ENCODE measurements at places on chromosomes 11 and 22. TPM values are rescaled to one million over a fixed set of nuclear protein-coding genes. Genes with fewer than 3 reads are reported as not detected.

- DNase-seq: no peak
- no peaks in the 10 kb centered on the region for H3K27me3 ChIP-seq
- no peaks in the 10 kb centered on the region for H3K36me3 ChIP-seq
- H3K4me1 ChIP-seq: no peaks in the 10 kb centered on the region
These were observed 232.2 kb downstream of the INSC start for GRCh38 chr11:15346907-15347306.

GRCh38 chr11:120273432-120273831 is 33.5 kb downstream of the POU2F3 start:
- no peaks in the 10 kb centered on the region for H3K36me3 ChIP-seq
- no peak overlapping the region for H3K27ac ChIP-seq
- no peaks in the 10 kb centered on the region for H3K4me1 ChIP-seq
- no peak for DNase-seq
- H3K4me3 ChIP-seq: no peak overlapping the region

DNA sequence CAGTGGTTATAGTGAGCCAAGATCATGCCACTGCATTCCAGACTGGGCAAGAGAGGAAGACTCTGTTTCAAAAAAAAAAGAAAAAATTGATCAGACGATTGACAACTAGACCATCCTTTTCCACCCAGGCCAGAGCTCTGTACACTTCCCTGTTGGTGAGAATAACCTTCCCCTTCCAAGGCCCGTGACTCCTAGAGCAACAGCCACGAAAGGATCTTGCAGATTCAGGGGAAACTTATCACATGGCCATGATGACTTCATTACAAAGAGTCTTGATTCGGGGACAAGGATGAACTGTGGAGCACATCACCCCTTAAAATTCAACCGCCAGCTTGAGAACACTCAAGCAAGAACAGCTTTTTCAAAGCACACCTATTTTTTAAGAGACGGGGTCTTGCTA is 10.3 kb downstream of the CD5 start:
- no peaks in the 10 kb centered on the region for H3K27me3 ChIP-seq
- DNase-seq: no peak
- H3K4me1 ChIP-seq: no peaks in the 10 kb centered on the region

DNA sequence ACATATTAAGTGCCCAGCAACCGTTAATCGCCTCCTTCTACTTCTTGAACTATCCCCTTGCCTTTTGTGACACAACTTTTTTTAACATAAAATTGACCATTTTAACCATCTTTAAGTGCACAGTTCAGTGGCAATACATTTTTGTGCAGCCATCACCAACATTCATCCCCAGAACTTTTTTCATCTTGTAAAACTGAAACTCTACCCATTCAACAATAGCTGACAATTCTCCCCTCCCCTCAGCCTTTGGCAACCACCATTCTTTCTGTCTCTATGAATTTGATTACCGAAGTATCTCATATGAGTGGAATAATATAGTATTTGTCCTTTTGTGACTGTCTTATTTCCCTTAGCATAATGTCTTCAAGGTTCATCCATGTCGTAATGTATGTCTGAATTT is 66.0 kb downstream of the MICAL2 start:
- no peaks in the 10 kb centered on the region for H3K36me3 ChIP-seq
- H3K4me3 ChIP-seq: no peak overlapping the region
- H3K27me3 ChIP-seq: no peaks in the 10 kb centered on the region
- no peaks in the 10 kb centered on the region for H3K4me1 ChIP-seq
- no peak for DNase-seq

The SCUBE1 gene
- polyA plus RNA-seq: 2.3 TPM

- no peaks in the 10 kb centered on the region for H3K4me1 ChIP-seq
- H3K4me3 ChIP-seq: peak overlapping the region; percentile 48
- peaks cover 13% of the 10 kb centered on the region for H3K36me3 ChIP-seq
- H3K27ac ChIP-seq: no peak overlapping the region
- peak; percentile 52 for DNase-seq
These were observed 920 bp downstream of the TMEM132A start for GRCh38 chr11:60924906-60925853.

DNA sequence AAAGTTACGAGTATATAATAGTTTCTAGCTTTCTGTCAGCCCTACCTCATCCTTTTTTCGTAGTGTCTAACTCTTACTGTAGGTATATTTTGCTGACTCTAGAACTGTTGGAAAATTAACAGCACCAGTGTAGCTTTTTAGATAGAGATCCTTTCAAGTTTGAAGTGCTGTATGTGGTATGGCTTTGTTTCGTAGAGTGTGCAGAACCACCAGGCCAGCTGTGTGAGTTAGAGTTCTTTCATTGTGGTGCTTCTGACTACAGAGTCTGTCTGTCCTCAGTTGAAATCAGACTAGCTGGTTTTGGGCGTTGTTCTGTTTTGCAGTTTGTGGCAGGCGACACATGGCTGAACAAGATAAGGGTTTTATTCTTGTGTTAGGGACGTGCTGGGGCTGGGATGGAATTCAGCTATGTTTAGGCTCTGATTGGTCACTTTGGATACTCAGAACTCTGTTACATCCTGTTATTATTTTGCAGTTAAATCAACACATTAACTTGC is 3.2 kb downstream of the ARHGEF12 start:
- peak overlapping the region; percentile 98 for H3K27ac ChIP-seq
- H3K36me3 ChIP-seq: no peaks in the 10 kb centered on the region
- no peak for DNase-seq
- H3K4me3 ChIP-seq: peak overlapping the region; percentile 96

GRCh38 chr11:103484545-103484944 is 375.3 kb downstream of the DYNC2H1 start:
- no peaks in the 10 kb centered on the region for H3K4me1 ChIP-seq
- DNase-seq: no peak
- no peak overlapping the region for H3K4me3 ChIP-seq
- no peak overlapping the region for H3K27ac ChIP-seq
- no peaks in the 10 kb centered on the region for H3K36me3 ChIP-seq
- no peaks in the 10 kb centered on the region for H3K27me3 ChIP-seq

DNA sequence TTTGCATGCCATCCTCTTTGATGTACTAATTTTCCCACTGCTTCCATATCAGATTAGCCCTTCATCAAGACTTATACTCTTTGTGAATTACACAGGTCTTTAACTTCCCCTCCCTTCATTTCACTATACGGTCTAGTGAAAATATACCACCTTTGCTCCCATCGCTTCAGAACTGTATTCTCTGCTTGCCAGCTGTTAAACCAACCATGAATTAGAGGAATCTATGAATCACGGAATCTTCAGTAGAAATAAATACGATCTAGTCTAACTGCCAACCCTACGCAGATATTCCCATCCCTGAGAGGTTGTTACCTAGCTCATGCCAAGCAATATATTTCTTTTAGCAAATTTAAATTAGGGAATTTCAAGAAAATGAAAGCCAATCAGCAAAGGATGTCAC is 177.8 kb upstream of the MPPED2 start:
- H3K27me3 ChIP-seq: no peaks in the 10 kb centered on the region
- no peak overlapping the region for H3K4me3 ChIP-seq
- DNase-seq: no peak

DNA sequence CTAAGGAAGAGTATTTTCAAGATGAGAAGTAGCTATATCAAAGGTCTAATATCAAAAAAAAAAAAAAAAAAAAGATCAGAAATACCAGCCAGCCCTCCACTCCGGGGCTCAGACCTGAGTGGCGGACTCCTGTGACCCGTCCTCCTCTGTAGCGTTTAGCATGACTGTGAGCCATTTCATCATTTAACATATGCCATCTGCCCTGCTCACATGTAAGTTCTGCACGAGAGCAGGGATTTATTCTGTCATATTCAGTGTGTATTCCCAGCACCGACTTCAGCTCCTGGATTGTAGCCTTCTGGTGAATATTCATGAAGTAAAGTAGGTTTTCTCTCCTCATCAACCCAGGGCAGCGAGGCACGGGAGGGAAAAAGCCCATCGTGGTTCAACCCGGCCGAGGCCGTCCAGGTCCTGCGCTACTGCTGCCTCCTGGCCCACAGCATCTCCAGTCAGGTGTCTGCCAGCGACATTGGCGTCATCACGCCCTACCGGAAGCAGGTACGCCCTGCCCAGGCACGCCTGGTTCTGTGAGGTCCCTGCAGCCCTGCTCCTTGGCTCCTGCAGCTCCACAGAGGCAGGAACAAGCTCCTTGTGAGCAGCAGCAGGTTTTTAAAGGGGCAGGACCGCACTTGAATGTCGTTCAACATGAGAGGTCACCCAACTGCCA is 12.7 kb upstream of the PANX2 start:
- H3K36me3 ChIP-seq: no peaks in the 10 kb centered on the region
- H3K27me3 ChIP-seq: no peaks in the 10 kb centered on the region
- H3K4me3 ChIP-seq: no peak overlapping the region

The LYVE1 gene
- 10.0 TPM for polyA plus RNA-seq

DNA sequence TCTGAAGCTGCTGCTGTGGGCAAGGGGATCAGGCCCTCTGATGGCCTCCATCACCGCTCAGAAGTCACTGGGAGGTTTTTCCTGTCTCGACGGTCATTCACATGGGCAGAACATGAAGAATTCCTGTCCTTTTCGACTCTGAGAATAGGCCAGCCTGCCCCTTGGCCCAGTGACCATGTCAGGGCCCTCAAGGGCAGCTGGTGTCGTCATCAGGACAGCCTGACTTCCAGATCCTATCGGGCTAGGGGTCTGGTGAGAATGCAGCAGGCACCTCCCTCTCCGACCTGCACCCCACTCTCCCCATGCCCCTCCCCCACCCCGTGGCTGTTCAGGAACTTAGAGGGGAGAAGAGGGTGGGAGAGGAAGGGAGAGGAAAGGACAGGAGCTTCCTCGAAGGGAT is 3.6 kb downstream of the TP53I11 start:
- peak overlapping the region; percentile 52 for H3K27ac ChIP-seq
- peak; percentile 49 for DNase-seq
- no peaks in the 10 kb centered on the region for H3K27me3 ChIP-seq

GRCh38 chr22:48772286-48772907 is 1055.3 kb downstream of the BRD1 start:
- H3K36me3 ChIP-seq: no peaks in the 10 kb centered on the region
- no peak for DNase-seq
- H3K27me3 ChIP-seq: no peaks in the 10 kb centered on the region
- H3K4me1 ChIP-seq: no peaks in the 10 kb centered on the region
- H3K27ac ChIP-seq: no peak overlapping the region
- H3K4me3 ChIP-seq: no peak overlapping the region

The ACRV1 gene
- not detected for polyA plus RNA-seq

DNA sequence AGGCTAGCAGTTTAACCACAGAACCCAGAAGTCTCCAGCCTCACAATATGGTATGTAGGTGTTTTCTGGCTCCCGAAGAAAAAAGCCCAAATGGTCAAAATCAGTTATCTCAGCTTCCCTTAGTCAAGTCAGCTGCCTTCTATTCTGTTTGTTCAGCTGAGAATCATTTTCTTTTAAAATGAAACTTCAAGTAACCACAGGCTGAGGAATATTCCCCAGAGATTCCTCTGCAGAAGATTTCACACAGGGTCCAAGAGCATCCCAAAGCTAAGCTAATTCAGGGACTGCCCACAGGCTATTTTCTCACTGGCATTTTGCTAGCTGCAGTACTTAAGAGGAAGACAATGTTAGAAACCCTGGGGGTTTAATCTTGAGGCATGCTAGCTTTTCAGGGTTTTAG is 977.0 kb upstream of the CHORDC1 start:
- no peaks in the 10 kb centered on the region for H3K27me3 ChIP-seq
- DNase-seq: no peak
- H3K4me3 ChIP-seq: no peak overlapping the region
- no peaks in the 10 kb centered on the region for H3K4me1 ChIP-seq
- H3K27ac ChIP-seq: no peak overlapping the region
- H3K36me3 ChIP-seq: no peaks in the 10 kb centered on the region

GRCh38 chr11:8917157-8917825 is 6.3 kb downstream of the AKIP1 start:
- no peak overlapping the region for H3K27ac ChIP-seq
- H3K4me3 ChIP-seq: no peak overlapping the region
- H3K36me3 ChIP-seq: peaks cover 17% of the 10 kb centered on the region
- no peaks in the 10 kb centered on the region for H3K27me3 ChIP-seq
- no peak for DNase-seq
- H3K4me1 ChIP-seq: peaks cover 6% of the 10 kb centered on the region

The APOL5 gene
- polyA plus RNA-seq: not detected

GRCh38 chr11:132278801-132279574 is 908.6 kb downstream of the NTM start:
- H3K4me1 ChIP-seq: no peaks in the 10 kb centered on the region
- no peaks in the 10 kb centered on the region for H3K27me3 ChIP-seq
- no peaks in the 10 kb centered on the region for H3K36me3 ChIP-seq
- H3K27ac ChIP-seq: no peak overlapping the region

DNA sequence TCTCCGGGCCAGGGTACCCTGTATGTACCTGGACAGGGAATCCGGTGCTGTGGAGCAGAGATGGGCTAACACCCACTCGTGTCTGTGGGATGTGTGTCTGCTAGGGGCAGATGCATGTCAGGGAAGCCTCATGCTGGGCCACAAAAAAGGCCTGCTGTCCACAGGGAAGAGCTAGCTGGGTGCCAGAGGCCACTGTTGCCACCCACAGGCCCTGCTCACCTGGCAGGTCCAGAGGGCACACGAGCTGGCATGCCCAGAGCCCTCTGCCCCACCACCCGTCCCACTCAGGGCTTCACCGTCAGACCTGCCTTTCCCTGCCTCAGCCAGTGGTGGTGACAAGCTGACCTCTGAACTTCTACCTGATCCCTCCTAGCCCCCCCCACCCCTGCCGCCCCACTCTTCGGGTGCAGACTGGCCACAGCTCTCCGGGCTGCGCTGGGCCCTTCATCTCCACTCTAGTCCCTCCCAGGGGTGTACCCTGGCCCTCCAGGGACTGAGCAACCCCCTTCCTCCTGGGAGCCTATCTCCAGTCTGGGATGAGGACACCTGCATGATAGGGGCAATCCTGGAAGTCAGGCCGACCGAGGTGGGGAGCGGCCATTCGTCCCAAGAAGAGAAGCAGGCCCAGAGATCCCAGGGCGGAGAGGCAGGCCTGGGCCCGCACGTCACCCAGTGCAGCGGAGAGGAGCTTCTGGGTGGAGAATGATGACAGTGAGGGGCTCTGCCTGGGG is 1.4 kb downstream of the SLC25A22 start:
- H3K27ac ChIP-seq: peak overlapping the region; percentile 29
- no peaks in the 10 kb centered on the region for H3K4me1 ChIP-seq
- H3K4me3 ChIP-seq: peak overlapping the region; percentile 79

- H3K4me1 ChIP-seq: peaks cover 6% of the 10 kb centered on the region
- peak overlapping the region; percentile 89 for H3K27ac ChIP-seq
- DNase-seq: peak; percentile 62
- H3K27me3 ChIP-seq: no peaks in the 10 kb centered on the region
- H3K36me3 ChIP-seq: no peaks in the 10 kb centered on the region
- H3K4me3 ChIP-seq: no peak overlapping the region
These were observed 41.3 kb downstream of the LRRC32 start for GRCh38 chr11:76629116-76629852.

The PIWIL4 gene
- 2.6 TPM for polyA plus RNA-seq

The CDC42BPG gene
- 4.5 TPM for polyA plus RNA-seq

Measured in kidney (tissue), 22 donors.